AML-193 (cell line): ENCODE measurements at places on chromosomes 6 and 20.

- DNase-seq = no peak
Observed at GRCh38 chr6:135073217-135073616, 18.6 kb upstream of the HBS1L start.

DNA sequence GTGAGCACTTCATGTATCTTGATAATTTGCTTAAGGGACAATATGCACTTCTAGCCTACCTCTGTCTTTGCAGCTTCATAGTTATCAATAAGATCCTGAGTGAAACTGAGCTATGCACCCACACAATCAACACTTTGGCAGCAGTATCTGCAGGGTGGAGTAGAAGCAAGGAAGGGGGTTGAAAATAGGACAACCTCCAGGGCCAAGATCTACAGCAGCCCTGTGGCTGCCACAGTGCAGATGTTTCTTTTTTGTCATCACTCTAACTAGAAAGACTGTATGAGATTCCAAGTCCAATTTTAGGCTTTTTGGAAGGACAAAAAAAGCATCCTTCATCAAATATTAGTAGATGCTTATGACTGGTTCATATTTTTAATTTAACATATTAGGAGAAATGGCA is 336.1 kb upstream of the CITED2 start:
- no peak for DNase-seq

DNA sequence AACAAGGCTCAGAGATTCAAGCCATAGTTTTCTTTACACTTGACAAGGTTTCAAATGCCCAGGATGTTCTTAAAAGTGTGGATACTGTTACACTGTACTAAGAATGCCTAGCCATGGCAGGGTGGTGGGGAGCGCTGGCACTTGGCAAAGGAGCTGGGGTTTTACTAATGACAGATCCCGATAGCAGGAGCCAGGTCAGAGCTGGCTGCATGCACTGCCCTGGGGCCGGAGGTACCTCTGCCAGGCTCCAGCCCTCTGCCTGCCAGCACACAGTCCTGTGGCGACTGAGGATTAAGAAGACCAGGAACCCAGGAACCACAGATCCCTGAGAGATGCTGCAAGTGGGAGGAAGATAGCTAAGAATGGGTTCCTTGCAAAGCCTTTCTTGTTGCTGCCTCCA is 260.3 kb downstream of the ALDH8A1 start:
- DNase-seq = no peak

GRCh38 chr6:80404889-80405288 is 298.4 kb downstream of the BCKDHB start:
- no peak for DNase-seq

GRCh38 chr20:32319100-32319499 is 39.0 kb upstream of the ASXL1 start:
- DNase-seq = no peak

GRCh38 chr6:47455533-47456209 is 21.9 kb upstream of the CD2AP start:
- no peak for DNase-seq

DNA sequence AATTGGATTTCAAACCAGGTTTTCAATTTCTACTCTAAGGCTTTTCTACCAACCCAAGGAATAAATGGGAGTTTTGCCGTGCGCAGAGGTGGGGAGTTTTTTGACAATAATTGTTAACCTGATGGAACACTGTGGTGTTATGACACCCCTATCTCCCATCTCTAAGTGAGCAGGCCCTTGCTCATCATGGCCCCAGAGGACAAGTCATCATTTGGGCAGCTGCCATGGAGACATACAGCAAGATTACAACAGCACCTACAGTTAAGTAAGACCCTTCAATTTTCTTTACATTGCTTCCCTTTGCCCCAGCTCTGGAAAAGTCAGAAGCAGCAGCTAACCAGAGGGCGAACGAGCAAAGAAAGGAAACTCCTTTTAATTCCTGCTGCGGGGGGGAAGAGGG is 54.3 kb downstream of the ADGRF5 start:
- no peak for DNase-seq

- DNase-seq = no peak
Observed at GRCh38 chr6:170294813-170295509, 4.1 kb upstream of the DLL1 start.

- peak; percentile 83 for DNase-seq
Observed at GRCh38 chr6:25173951-25174474, 105.2 kb upstream of the CARMIL1 start.

GRCh38 chr20:58851221-58851968 is 693 bp upstream of the GNAS-AS1 start:
- DNase-seq = no peak

GRCh38 chr6:121597654-121598053 is 162.2 kb downstream of the GJA1 start:
- no peak for DNase-seq
